ENCODE measurements at places on chromosomes 7 and 10. TPM values are rescaled to one million over a fixed set of nuclear protein-coding genes. Genes with fewer than 3 reads are reported as not detected.

The CYP2E1 gene
- not detected for total RNA-seq

The NPFFR1 gene
- not detected for total RNA-seq

The GPR15LG gene
- total RNA-seq: not detected

The SYT15B gene
- total RNA-seq: 0.09 TPM

The INHBA gene
- total RNA-seq: 0.34 TPM

The ELN gene
- total RNA-seq: 0.50 TPM

The SFRP5 gene
- not detected for total RNA-seq

The OPALIN gene
- not detected for total RNA-seq

The GATA3 gene
- total RNA-seq: 0.46 TPM

The SPDYE2B gene
- not detected for total RNA-seq

The SPDYE6 gene
- not detected for total RNA-seq

The SDHAF3 gene
- total RNA-seq: 8.4 TPM

The KNDC1 gene
- 3.2 TPM for total RNA-seq

The SEC24C gene
- total RNA-seq: 79.0 TPM

The LHPP gene
- 5.7 TPM for total RNA-seq

The UPK3B gene
- total RNA-seq: 10.6 TPM

The NUTM2E gene
- total RNA-seq: not detected

The ACTL6B gene
- not detected for total RNA-seq

The SLC16A9 gene
- 34.1 TPM for total RNA-seq

The FAM180A gene
- not detected for total RNA-seq

The CDHR1 gene
- not detected for total RNA-seq

The PLPP4 gene
- 11.7 TPM for total RNA-seq

The ACSL5 gene
- 0.91 TPM for total RNA-seq

The DNAJC12 gene
- total RNA-seq: 3.1 TPM

The ADRA2A gene
- not detected for total RNA-seq

The NKX2-3 gene
- 1.2 TPM for total RNA-seq

The CYP2W1 gene
- total RNA-seq: not detected

The SCART1 gene
- total RNA-seq: not detected

Measured in A172 (cell line).